OCI-LY7 (cell line): ENCODE measurements at places on chromosomes 3 and 15.

DNA sequence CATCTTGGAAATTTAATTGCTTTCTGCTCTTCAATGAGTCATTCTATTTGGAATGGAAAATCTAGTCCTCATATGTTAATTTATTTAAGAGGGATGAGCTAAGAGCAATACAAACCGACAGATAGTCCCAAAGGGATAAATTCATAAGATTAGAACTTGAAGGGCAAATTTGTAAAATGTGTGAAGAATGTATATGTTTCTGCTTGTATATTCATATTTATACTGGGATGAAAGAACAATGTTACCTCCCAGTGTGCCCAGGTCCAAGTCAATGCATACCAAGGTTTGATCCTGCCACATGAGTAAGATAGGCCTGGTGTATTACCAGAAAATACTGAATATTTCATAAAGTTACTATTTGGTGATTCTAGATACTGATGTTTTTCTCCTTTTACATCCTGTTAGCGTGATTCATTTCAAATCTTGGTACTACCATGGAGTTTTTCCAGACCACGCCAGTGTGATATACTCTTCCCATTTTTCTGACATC is 255.6 kb upstream of the SEMA6D start:
- DNase-seq: no peak

GRCh38 chr3:82281205-82281604 is 519.8 kb upstream of the GBE1 start:
- no peak for DNase-seq

DNA sequence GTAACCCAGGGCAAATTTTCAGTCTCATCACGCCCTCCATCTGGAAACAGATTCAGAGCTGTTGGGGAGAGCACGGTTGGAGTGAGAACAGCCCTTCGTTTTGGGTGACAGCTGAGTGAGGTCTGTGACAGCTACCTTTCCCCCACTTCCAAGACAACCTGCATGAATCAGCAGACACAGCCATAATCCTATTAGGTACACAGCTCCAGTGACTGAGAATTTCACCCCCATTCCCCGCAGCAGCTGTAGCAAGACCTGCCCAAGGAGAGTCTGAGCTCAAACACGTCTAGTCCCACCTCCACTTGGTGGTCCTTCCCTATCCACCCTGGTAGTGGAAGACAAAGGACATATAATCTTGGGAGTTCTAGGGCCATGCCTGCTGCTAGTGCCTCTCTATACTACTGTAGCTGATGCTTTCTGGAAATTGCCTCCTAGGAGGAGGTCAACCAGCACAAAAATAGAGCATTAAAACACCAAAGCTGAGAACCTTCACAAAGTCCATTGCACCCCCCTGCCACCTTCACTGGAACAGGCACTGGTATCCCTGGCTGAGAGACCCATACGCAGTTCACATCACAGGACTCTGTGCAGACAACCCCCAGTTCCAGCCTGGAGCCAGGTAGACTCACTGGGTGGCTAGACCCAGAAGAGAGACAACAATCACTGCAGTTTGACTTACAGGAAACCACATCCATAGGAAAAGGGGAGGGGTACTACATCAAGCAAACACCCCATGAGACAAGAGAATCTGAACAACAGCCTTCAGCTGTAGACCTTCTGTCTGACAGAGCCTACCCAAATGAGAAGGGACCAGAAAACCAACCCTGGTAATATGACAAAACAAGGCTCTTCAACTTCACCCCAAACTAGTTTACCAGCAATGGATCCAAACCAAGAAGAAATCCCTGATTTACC is 448.6 kb upstream of the CBLB start:
- DNase-seq: no peak

DNA sequence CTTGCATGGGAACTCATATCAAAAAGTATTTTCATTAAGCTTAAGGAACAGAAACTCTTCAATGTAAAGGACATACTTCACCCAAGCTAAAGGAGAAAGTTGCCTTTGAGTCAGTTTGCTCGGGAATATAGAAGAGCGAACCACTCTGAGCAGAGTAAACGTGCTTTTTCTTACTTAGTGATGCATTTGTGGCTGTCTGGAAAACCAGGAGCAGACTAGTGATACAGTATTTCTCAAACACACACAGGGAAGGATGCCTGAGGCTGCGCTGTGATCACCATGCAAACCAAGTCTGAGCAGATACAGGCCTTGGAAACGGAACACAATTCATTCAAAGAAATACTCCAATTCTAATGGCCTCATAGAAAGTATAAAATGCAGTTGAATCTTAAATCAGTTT is 121.0 kb upstream of the CDIN1 start:
- DNase-seq: no peak

DNA sequence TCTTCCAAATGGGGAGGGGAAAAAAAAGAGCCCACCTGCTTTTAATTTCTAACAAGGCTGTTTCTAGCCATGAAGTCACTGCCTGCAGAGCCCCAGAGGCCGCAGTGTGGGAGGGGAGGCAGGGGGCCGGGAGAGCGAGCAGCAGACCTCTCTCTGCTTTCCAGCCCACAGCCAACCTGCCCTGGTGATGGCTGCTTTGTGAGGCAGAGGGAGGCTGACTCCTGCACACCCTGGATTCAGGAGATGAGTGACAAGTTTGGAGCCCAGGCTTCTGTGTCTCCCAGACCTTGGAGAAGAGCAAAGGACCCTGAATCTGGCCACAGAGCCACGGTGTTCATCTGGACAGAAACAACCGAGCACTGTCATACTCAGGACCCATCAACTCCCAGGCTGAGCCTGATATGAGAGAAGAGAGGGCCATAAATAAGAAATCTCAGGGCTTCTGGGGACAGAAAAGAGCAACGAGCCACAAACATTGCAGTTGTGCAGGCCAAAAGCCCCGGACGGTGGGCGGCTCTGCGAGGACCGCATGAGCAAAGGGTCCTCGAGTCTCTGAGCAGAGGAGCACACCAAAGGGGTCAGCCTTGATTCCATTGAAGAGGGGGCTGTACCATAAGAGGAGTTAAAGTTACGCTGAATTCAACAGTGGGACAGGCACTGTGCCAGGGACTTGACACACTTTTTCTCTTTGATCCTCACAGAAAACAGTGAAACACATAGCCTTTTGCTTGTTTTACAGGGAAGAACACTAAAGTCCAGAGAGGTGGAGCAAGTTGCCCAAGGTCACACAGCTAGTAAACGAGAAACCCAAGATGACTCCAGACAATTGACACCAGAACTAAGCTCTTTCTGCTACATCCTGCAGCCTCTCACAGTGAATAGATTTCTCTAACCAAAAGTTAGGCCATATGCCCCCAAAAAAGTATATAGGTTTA is 97.2 kb downstream of the SEMA5B start:
- no peak for DNase-seq

GRCh38 chr15:74259292-74259648 is 23.1 kb downstream of the CCDC33 start:
- no peak for DNase-seq

DNA sequence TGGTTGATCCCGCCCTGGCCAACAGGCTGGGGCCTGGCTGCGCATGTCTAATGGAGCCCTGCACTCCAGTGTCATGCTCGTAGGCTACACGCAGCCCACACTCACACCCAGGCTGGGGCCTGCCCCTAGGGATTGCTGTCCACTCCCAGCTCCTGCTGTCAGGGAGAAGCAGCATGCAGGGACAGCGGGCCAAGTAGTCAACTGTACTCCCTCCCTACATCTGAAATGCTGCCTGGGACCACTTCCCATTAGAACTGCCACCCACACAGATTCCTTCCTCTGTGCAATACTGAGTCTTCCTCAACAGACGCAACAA is 16.1 kb downstream of the ALS2CL start:
- no peak for DNase-seq

GRCh38 chr15:89820666-89821611 is 6.3 kb upstream of the ANPEP start:
- no peak for DNase-seq

DNA sequence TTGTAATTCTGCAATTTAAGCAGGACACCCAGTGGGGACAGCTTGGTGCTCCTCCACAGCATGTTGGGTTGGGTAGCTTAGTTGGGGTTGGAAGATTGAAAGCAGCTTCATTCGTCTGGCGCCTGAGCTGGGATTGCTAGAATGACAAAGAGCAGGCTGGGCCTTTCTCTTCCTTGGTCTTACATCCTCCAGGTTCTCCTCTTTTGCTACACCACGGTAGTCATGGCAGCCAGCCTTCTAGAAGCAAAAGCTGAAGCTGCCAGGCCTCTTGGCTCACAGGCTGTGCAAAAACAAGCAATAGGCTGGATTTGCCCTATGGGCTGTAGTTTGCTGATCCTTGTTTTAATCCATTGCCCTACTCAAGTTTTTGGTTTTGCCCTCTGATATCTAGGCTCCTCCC is 3.2 kb upstream of the ANXA2 start:
- DNase-seq: no peak

GRCh38 chr3:30644615-30645014 is 38.2 kb downstream of the TGFBR2 start:
- peak; percentile 82 for DNase-seq

- DNase-seq: no peak
Observed at GRCh38 chr3:172530101-172530561, 6.9 kb upstream of the TNFSF10 start.

GRCh38 chr3:184306341-184306972 is 7.4 kb downstream of the PSMD2 start:
- no peak for DNase-seq

GRCh38 chr15:78734451-78735064 is 76.7 kb downstream of the ADAMTS7 start:
- no peak for DNase-seq

DNA sequence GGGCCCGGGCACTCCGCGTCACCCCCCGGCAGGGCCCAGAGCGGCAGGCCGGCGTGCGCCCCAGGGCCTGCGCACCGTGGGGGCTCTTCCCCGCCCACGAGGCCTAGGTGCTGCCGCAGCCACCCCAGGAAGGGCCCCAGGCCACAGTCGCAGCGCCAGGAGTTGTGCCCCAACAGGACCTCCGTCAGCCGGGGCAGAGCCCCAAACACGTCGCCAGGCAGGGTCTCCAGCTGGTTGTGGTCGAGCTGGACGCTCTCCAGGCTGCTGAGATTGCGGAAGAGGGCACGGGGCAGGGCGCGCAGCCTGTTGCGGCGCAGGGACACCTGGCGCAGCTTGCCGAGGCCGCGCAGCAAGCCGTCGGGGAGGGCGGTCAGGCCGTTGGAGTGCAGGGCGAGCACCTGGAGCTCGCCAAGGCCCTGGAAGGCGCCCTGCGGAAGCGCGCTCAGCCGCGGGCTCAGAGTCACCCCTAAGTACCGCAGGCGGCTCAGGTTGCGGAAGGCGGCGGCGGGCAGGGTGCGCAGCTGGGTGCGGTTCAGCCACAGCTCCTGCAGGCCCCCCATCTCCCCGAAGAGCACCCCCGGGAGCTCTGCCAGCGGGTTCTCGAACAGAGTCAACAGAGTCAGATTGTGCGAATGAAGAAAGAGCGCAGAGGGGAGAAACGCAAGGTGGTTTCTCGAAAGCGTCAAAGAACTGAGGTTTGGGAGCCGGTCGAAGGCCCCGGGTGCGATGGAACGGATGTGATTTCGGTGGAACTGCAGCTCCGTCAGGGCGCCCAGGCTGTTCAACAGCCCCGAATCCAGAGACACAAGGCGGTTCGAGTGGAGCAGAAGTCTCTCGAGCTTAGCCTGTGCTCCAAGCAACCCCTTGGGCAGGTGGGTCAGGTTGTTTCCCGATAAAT is 2.0 kb downstream of the GP5 start:
- no peak for DNase-seq

- DNase-seq: no peak
Observed at GRCh38 chr3:53502737-53503136, 8.3 kb downstream of the CACNA1D start.

DNA sequence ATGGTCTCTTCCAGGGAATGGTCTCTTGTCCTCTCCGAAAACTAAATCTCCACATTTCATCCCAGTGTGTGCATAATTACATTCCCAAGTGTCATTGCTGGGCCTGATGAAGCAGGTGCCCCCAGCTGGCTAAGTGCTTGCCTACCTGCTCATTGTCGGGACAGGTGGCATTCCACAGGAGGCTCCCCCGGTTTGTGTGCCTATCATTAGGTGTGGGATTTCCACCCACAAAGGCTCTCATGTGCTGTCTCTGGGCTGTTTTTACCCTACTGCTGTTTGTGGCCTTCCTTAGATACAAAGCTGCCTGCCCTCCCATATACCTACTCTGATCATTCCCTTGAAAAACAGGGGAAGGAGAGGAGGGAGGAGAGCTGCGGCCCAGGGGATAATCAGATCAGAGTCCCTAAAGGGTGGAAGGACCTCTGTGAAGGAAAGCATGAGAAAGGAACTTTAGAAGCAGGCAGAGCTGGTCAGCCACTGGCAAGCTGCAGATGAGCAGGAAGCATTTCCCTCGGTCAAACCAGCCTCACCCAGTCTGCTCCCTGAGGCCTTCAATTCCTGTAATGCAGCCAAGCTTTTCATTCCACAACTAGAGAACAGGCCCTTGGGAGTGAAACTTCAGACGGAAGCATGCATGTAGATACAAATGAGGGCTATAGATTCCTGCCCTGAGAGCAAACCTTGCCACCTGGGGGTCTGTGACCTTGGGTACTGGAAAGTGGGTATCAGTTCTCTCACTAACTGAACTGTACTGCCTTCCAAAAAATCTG is 60.7 kb upstream of the HEG1 start:
- no peak for DNase-seq

DNA sequence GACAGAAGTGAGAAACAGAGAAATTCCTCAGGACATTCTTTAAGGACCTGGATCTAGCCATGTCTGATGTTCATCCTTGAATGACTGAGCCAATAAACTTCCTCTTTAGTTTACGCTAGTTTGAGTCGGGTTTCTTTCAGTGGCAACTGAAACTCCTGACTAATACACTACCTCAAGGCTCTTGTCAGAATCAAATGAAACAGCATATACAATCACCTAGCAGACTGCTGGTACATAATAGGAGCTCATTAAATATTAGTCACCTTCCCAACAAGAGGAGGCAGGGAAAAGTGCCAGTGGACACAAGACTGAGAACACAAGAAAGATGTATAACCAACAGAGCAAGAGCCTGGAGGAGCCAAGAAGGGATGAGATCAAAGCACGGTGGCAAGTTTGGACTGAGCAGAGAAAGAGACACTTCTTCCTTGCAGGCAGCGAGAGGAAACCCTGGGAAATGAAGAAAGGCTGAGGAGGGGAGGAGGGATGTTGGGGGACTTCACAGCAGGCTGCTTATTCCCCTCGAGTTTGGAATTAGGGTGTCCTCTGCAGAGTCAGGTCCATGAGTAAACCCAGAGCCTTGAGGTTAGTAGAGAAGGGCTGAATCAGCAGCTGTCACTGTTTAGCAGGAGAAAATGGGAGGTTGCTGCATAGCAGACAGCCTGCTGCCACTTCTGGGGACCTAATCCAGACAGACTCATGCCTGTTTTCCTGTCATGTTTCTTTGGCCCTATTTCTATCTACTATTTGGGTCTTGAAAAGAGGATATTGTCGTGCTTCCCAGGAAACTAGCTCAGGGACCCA is 73.3 kb downstream of the MRPL46 start:
- peak; percentile 31 for DNase-seq

DNA sequence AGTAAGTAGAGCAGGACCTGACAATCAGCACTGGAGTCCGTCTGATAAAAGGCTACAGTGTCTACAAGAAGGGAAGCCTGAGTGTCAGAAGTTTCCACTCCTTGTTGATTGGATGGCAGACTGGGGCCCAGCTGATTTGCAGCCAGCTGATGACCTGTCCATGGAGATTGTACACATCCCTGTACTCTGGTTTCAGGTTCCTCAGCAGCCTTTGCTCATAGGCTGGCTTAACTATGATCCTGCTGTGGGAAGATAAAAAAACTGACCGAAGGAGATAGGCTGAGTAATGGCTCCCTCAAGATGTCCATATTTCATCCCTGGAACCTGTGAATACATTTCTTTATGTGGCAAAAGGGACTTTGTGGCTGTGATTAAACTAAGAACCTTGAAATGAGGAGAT is 11.7 kb upstream of the LACTB start:
- DNase-seq: no peak

- no peak for DNase-seq
Observed at GRCh38 chr3:133963657-133964396, 65.9 kb downstream of the SLCO2A1 start.
